ENCODE measurements at places on chromosomes 6 and 20.

DNA sequence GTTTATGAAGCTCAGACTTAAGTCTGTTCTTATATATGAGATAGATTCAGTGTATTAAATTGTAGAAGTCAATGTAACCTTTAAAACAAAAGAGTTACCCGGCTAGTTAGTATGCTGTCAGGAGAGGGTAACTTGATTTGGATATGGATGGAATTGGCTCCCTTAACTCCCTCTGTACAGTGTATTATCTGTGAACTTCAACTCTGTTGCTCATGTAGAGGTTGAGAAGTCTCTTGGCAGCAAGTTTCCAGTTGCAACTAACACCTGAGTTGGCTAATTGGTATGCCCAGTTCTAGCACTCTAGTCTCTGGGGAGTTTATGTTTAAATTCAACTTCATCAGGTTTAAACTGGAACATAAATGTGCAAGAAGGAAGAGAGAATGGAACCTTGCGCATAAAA, 111.0 kb downstream of the NCOA3 start:
- DNase-seq = no peak

DNA sequence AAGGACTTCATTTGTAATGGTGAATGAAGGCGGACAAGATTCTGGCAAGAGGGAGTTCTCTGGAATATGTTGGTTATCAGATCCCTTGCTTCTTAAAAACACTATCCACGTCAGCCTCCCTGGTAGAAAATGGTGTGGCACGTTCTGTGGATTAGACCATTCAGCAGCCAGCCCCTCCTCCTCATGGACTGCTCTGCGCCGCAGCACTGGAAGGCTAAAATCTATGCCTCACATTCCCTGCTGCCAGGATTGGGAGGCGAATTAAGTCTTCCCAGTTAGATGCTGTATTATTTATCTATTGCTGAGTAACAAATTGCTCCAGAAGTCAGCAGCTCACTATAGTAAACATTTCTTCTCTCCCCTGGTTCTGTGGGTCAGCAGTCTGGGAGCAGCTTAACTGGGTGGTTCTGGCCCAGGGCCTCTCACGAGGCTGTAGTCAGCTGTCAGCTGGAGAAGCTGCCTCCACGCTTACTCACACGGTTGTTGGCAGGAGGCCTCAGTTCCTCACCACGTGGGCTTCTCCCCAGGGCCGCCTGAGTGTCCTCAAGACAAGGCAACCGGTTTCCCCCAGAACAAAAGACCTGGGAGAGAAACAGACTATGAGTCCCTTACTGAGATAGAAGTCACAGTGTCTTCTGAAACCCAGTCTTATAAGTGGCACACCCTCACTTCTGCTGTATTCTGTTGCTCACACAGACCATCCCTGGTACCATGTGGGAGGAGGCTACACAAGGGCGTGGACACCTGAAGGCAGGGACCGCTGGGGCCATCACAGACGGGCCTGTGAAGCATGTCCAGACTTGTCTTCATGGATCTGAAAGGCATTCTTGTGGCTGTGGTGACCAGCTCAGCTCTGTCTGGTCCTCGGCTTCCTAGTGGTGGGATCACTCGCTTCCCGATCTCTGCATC, 101.0 kb downstream of the NRN1 start:
- DNase-seq = no peak

GRCh38 chr20:19967445-19967844, 49.7 kb upstream of the NAA20 start:
- no peak for DNase-seq

DNA sequence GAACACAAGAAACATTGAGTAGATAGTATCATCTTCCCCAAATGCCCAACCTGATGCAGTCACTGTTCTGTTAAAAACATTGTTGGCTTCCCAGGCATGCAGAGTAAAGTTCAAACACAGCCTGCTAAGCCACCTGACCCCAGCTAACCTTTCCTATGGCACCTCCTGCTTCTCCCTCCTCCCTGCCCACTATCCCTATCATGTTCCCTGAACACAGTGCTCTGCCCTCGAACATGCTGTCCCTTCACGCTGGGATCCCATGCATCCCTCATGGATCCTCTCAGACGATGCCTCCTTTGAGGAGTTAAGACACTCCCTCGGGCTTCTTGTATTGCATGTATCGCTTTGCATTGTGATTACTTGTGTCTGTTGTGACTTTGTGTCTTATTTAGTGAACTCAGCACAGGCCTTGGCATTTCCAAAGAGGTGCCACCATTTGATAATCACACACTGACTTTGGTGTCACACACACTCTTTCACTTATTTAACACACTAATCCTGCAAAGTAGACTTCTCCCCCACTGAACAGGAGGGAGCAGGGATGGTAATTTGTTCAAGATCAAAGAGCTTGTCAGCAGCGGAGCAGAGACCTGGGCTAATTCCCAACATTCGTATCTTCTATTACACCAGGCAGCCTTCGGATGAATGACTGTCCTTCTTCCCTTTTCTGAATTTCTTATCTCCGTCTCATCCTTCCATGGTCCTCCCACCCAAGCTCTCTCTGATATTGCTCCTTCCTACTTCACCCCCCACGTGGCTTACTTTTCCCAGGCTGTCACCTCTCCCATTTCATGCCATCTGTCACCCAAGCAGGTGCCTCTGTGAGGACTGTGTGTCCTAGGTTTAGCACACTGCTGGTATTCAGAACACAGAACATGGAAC, 28.3 kb upstream of the SMIM29 start:
- DNase-seq = no peak

- no peak for DNase-seq
These were observed 10.0 kb upstream of the ARMC2 start for GRCh38 chr6:108838101-108838717.

DNA sequence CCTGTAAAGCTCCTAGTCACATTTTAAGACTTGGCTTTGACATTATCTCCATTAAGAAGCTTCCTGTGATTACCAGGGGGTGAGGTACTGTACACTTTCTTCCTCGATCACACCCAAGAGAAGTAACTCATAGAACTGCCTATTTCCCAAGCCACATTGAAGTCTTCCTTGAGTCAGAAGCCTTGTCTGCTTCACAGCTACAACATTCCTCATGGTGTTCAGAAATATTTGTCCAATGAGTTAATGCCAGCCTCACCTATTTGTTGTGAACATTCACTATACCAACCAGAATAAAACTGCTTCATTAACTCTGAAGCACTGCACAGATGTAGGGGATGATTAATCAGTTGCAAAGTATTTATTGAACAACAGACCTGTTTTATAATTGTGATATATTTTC, 622.3 kb downstream of the PTPRT start:
- DNase-seq = no peak

DNA sequence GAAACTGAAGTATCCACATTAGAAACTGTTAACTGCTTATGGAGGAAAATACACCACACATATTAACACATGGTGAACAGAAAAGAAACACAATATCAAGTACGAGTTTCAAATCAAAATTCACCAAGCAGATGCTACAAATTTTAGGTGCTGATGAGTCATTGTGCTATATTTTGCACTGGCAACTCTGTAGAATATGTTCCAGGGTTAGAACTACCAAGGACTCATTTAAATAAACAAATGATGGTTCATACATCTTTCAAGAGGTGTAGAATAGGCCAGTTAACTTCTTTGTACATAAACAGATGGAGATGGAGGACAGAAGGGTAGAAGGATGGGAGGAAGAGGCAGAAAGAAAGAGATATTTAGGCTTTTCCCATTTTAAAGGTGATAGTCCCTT, 184.9 kb downstream of the ARHGAP18 start:
- no peak for DNase-seq

- no peak for DNase-seq
These were observed 43.4 kb upstream of the RNF144B start for GRCh38 chr6:18343741-18344140.

GRCh38 chr20:17663486-17663885, 18.6 kb downstream of the RRBP1 start:
- DNase-seq = no peak

DNA sequence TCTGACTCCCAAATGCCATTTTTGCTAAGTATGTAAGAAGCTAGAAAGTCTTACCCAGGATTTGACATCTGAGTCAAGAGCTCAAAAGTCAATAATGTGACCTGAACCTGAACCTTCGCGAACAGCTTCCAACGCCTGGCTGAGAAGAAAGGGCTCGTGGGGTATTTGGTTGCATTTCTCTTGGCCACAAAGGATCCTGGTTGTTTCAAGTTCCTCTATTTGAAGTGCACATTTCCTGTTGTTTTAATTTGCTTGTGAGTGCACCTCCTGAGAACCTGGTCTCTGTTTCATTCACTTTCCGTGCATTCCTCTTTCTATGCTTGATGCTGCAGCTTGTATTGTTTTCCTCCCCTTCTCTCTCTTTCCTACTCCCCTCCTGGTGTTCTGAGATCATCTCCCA, 212.5 kb downstream of the FOXA2 start:
- DNase-seq = no peak

DNA sequence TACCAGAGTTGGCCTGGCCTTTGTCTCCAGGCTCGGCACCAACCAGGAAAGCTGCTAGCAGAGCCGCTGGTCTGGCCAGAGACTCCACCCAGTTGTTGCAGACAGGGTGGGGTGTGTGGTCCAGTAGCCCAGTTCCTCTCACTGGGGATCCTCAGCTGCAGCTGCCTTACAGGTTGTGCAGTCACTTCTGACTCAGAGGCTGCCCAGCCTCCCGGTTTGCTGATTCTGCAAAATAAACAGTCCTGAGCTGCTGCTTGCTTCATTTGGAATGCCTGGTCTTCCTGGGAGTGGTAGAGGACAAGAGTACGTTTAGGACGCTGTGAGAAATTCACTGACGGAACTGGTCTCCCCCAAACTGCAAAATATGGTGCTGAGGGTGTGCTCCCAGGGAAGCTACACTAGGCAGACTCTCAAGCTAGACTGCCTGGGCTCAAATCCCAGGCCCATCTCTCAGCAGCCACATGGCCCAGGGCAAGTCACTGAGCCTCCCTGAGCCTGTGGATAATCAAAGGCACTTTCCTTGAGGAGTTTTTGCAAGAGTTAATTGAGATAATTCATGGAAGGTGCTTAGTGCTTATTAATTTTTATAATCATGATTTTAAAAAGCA, 246.1 kb downstream of the TFAP2C start:
- no peak for DNase-seq

- no peak for DNase-seq
These were observed 52.4 kb upstream of the SPDEF start for GRCh38 chr6:34608321-34609091.

- DNase-seq = no peak
These were observed 126.9 kb downstream of the OR2B2 start for GRCh38 chr6:27785294-27785693.

GRCh38 chr6:26335631-26336323, 29.2 kb upstream of the BTN3A2 start:
- DNase-seq = no peak

DNA sequence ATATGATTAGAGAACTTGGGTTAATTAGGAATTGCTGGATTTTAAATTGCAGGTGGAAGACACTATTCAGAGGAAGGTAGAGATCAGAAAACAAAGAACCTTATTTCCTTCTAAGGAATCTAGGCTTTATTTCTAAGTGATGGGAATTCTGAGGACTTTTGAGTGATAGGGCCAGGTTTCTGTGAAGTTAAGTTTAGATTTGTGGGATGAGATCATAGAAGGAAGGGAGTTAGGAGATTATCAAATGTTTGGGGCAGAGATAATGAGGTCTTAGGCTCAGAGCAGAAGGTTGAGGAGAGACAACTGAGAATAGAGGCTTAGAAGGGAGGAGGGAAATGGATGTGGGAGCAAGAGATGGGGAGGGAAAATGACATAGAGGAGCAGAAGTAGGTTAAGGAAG, 109.7 kb upstream of the MMS22L start:
- DNase-seq = no peak

GRCh38 chr6:41298785-41299502, 12.5 kb upstream of the TREM1 start:
- DNase-seq = no peak

GRCh38 chr6:32972353-32973143, 4.2 kb downstream of the BRD2 start:
- no peak for DNase-seq

GRCh38 chr20:25321991-25322390, 68.6 kb downstream of the ABHD12 start:
- no peak for DNase-seq

- DNase-seq = no peak
These were observed 3.0 kb upstream of the FRMD1 start for GRCh38 chr6:168081858-168082546.

GRCh38 chr6:138692978-138693909, 80.3 kb upstream of the CCDC28A start:
- no peak for DNase-seq

Measured in stimulated activated CD4-positive, alpha-beta T cell treated with anti-CD3 and anti-CD28 coated beads, TNF-alpha, amount 100 ng/mL, for 24 hours (primary cell).